ENCODE measurements at places on chromosomes 4 and X. TPM values are rescaled to one million over a fixed set of nuclear protein-coding genes. Genes with fewer than 3 reads are reported as not detected.

DNA sequence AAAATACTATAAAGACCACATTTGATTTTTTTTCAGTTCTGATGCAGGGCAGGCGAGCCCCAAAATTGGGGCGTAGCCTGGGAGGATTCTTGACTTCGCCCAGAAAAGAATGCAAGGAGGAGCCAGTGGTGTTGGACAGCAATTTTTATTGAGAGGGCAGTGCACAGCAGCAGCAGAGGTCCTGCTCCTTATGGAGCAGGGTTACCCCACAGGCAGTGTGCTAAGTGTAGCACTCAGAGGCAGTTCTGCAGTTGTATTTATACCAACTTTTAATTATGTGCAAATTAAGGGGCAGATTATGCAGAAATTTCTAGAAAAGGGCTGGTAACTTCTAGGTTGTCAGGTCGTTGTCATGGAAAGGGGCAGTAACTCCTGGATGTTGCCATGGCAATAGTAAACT lies 69.9 kb downstream of the GASK1B start:
- DNase-seq = no peak

- no peak for DNase-seq
These were observed 5.6 kb upstream of the TXK start for GRCh38 chr4:48139691-48140090.

DNA sequence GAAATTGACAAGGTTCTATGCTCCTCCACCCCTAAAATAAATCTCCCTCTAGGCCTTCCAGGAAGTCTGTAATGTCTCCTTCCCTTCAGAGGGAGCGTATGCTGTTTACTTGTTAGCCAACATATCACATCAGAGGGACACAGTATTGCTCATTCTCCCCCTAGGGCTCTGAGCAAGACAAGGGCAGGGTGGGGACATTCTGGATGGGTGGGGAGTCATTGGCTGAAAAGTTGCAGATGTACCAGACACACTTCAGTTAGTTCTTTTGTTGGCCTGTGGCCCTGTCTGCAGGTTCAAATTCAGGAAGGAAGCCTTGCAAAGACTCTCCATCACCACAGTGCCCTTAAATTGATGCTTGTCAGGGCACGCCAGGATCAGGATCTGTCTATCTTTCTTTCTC lies 106.3 kb upstream of the TEX13D start:
- no peak for DNase-seq

GRCh38 chr4:184598753-184599491 lies 50.3 kb downstream of the CASP3 start:
- DNase-seq = no peak

The HSFX2 gene
- not detected for total RNA-seq

DNA sequence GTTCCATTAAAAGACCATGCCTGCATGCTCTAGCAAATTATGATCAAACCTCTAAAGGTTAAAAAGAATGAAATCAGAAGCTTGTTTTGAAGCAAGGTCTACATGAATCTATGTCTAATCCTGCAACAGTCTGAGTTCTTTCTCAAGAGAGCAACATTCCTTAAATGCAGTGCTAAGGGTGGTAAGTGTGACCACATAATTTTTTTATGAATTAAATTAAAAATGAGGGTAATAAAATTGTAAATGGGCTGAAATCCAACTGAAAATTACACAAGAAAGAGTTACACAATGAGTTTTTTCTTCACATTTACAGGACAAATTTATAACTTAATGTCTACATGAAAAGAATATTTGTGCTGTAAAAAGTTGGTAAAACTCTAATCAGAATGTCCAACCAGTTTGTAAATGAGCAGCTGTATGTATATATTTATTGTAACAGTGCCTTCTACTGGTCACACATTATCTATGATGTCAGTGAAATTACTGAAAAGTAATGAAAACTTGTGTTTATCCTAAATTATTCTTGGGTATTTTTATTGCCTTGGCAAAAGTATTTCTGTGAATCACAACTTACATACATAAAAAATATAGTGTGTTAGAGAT lies 336.3 kb upstream of the PITX2 start:
- no peak for DNase-seq

- DNase-seq = no peak
These were observed 92.5 kb downstream of the FNIP2 start for GRCh38 chr4:158861281-158861680.

GRCh38 chrX:14291666-14292500 lies 237.5 kb upstream of the GLRA2 start:
- DNase-seq = no peak

- peak; percentile 40 for DNase-seq
These were observed 1.1 kb upstream of the DKK2 start for GRCh38 chr4:107037199-107037584.

GRCh38 chr4:88860586-88860985 lies 163.0 kb upstream of the NAP1L5 start:
- DNase-seq = no peak

- DNase-seq = no peak
These were observed 1085.3 kb upstream of the PCDH10 start for GRCh38 chr4:132063829-132064228.

DNA sequence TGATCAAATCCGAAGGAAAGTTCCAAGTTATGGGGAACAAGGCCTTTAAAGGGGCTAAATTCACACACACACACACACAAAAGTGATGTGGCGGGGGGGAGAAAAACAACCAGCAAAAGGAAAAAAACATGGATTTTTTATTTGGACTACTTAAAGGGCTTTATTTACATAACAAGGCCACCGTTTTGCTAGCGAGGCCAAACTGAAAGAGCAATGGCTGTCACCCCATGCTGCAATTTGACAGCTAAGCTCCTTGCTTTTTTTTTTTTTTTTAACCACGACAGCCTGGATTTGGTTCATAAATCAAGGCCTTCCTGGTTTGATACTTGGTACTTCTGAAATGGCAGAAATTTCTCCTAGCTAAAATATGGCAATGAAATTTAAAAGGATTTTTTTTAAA lies 99.6 kb upstream of the PTCHD1 start:
- no peak for DNase-seq

The DKC1 gene
- 54.9 TPM for total RNA-seq

The FGB gene
- not detected for total RNA-seq

GRCh38 chr4:137961051-137961438 lies 281.1 kb downstream of the SLC7A11 start:
- no peak for DNase-seq

- DNase-seq = no peak
These were observed at the start of gene NXF3 for GRCh38 chrX:103092942-103093341. Gene NXF3, minus strand, starts transcription at chrX:103093143. Its CDS starts 120 bp downstream, at chrX:103093023.

GRCh38 chrX:29555465-29556091 lies 659.8 kb upstream of the MAGEB2 start:
- DNase-seq = no peak

The LRIT3 gene
- total RNA-seq = not detected

- DNase-seq = no peak
These were observed 8.2 kb downstream of the KLHL4 start for GRCh38 chrX:87525771-87526229.

The RNF212 gene
- total RNA-seq = not detected

The NAA11 gene
- not detected for total RNA-seq

The UGT2A3 gene
- total RNA-seq = not detected

DNA sequence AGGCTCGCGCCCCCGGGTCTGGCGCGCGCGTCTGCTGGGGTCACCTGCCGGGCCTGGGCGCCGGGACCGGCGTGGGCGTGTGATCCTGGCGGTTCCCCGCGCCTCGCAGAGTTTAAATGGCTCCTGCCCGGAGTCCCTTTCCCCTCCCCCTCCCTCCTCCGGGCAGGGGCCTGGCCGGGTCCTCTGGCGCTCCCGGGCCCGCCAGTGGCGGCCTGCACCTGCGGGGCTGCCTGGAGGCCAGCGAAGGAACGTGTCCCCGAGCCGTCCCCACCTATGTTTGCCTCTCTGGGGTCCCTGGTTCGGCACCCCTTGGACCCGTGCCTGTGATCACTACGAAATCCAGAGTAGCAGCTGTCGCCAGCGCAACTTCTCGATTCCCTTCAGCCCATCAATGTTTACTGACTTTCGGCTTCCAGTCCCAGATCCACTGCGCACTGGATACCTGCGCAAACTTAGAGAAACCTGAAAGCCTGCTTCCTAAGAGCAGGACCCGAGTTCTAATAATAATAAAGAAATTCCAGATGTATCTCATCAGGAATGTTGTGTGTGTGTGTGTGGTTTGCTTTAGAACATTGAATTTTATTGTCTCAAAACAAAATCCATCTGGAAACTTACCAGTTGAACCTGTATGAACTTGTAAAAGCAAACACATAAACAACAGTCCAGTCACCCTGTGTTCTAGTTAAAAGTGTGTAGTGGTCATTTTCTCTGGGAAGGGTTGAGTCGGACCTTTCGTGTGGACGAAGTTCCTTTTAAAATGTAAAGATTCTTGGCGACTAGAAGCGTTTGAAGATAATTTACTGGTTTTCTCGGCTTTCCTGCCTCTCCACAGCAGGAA lies 788 bp downstream of the SHROOM2 start:
- DNase-seq = no peak

GRCh38 chr4:132123870-132124623 lies 1025.0 kb upstream of the PCDH10 start:
- DNase-seq = no peak

GRCh38 chr4:184688447-184688846 lies 38.9 kb downstream of the PRIMPOL start:
- DNase-seq = peak; percentile 31

The F9 gene
- total RNA-seq = not detected

The CFP gene
- 0.66 TPM for total RNA-seq

All from SJSA1 (cell line).